ENCODE measurements at places on chromosomes 7 and 10. TPM values are rescaled to one million over a fixed set of nuclear protein-coding genes. Genes with fewer than 3 reads are reported as not detected.

DNA sequence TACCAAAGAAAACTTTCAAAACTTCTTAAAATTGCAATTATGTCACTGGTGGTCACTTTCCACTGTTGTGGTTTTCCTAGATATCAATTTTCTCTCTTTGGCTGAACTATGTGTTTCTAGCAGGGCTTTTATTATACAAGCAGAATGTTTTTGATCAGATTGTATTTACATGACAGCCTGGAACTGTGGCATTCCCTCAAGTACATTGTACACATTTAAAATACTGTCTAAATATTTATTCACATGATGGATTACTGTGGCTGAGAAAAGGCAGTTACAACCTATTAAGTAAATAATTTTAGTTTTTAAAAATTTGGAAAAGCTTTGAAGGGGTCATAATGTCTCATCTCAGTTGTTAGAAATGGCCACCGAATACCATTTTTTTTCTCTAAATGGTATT is 231.9 kb upstream of the PPP1R3A start:
- DNase-seq, result no peak

DNA sequence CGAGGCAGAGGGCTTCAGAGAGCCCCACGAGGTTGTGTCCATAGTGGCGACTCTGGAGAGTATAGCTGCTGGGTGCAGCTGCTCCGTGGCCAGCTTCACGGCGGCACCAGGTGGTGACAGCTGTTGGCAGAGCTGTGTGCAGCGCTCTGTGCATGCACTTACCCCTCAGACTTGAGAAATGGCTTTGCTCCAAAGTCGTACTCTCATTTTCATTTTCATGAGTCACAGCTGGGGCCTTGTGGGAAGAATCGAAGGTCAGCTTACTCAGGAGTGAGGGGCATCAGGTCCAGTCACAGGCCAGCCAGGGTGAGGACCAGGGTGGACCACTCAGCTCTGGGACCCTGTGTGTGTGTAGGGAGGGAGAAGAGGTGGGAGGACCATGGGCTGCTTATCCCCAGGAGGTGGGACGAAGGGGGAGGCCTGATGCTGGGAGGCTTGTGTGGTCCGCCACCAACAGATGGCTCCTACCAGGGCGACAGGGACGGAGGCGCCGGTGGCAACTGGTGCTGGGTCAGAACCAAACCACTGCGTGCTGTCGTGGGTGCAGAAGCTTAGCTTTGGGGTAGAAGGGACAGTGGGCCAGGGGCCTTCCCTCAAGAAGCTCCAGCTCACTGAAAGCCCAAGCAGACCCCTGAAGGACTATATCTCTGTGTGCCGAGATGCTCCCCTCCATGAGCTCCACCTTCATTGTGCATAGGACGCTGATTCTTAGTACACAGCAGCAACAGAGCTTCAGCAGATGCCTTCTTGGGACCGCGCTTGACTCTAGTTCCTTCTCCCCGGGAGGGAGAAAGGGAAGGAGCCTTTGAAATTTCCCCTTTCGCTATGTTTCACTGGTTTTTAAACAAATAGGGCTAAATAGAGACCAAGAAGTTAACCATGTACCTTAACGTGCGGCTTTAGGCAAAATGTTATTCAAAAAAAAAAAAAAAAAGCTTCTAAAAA is 225.0 kb downstream of the CELF2 start:
- DNase-seq, result no peak

The RADIL gene
- polyA plus RNA-seq, result 0.17 TPM

The FGFR2 gene
- 21.9 TPM for polyA plus RNA-seq

DNA sequence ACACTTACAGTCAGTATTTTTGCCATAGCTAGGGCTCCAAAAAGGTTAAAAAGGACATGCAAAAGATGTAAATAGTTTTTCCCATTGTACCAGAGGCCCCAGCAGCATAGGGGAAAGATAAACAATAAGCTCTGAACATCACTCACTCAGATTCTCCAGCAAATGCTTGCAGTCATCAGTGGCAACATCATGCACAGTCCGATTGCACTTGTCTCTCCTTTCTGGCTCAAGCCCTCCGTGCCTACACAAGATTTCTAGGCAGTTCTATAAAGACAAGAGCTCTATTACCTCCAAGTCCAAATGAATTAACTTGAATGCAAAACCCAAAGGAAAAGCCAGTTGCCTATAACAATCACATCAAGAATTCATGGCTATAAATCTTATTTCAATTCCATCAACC is 106.3 kb downstream of the CTTNBP2 start:
- DNase-seq, result no peak

The TMEM139 gene
- 24.8 TPM for polyA plus RNA-seq

GRCh38 chr7:1844336-1844950 is 174.4 kb downstream of the ELFN1 start:
- DNase-seq, result no peak

- no peak for DNase-seq
Measured at GRCh38 chr7:16531707-16532106, 5.1 kb downstream of the LRRC72 start.

DNA sequence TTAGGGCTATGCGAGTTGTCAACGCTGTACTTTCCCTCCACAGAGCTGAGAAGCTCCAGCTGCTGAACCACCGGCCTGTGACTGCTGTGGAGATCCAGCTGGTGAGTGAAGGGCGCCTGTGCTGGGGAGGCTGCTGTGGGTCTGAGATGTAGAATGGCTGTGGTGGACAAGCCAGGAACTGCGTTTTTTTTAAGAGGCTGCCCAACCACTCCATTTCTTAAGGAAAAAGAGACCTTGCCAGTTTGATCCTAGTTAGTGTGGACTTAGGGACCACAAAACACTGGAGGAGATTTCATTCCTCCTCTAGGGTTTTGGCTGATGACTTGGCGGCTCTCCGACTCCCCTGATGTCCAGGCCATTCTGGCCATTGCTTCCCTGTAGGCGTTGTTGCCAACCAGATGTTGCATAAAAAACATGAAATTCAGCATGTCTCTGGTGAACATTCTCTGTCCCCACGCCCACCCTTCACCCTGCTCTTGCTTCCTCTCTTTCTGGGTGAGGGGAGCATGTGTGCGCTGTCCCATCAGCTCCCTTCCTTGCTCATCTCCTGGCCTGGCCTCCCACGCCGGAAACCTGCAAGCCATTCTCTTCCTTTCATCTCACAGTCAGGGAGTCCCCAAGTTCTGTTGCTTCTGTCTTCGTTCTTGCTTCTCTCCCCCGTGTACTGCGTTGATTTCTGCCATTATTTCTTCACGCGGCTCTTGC is 30.9 kb downstream of the CRCP start:
- DNase-seq, result no peak

Data from mammary epithelial cell (primary cell).